ENCODE measurements at places on chromosomes 6 and 20. TPM values are rescaled to one million over a fixed set of nuclear protein-coding genes. Genes with fewer than 3 reads are reported as not detected.

GRCh38 chr6:63964366-63964765 lies 328.8 kb downstream of the PHF3 start:
- peaks cover 28% of the 10 kb centered on the region for H3K4me1 ChIP-seq
- DNase-seq: peak; percentile 20
- no peaks in the 10 kb centered on the region for H3K36me3 ChIP-seq
- no peaks in the 10 kb centered on the region for H3K27me3 ChIP-seq

DNA sequence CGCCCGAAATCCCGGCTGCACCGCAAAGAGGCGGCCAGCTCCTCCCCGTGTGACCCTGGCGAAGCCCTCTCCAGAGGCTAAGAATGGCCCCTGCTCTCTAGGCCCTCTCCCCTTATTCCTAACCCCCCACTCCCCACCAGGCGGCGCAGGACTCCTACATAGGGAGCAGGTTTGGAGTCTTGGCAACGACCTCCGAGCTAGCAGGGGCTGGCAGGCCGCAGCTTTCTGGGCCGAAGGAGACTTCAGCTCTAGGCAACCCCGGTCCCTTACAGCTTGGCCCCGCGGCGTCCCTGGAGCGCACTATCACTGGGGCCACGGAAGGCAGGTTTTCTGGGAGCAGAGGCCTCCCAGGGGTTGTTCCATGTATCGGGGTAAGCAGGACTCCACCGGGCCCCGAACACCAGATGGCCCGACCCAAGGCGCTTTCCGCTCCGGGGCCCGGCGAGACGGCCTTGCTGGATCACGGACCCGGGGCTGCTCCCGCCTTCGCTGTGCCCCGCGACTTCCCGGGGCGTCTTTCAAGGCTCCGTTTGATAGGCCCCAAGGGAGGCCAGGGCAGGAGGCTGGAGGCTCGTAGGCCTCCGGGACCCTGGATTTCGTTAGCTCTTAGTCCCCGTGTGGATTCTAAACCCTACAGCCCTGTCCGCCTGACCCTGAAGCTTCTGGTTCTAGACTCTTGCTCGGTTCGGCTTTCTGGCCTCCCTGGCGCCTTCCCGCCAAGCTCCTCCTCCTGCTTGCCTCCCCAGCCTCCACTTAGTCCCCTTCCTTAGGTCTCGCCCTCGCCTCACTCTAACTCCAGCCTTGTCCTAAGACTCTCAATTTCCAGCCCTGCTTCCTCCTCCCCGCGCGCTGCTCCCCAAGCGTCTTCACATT lies 1.9 kb downstream of the SLC32A1 start:
- peaks cover 23% of the 10 kb centered on the region for H3K4me1 ChIP-seq
- H3K27ac ChIP-seq: no peak overlapping the region
- peak; percentile 95 for DNase-seq

DNA sequence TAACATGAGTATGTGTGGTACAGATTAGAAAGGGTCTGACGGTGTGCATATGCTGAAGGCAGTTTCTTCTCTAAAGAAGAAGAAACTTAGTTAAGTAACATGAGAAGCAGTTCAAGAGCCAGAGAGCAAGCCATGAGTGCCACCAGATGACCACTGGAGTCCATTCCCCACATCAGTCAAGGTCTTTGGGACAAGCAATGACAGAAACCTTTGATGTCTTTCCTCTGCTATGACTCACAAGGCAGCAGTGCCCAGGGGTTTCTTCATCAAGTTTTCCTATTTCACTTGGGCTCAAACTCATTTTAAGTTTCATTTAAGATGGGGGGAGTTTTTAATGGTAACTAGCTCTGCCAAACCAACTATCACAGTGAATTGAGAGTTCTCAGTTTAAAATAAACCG lies 303.8 kb upstream of the TBX18 start:
- H3K4me3 ChIP-seq: no peak overlapping the region
- no peaks in the 10 kb centered on the region for H3K27me3 ChIP-seq
- no peaks in the 10 kb centered on the region for H3K36me3 ChIP-seq
- no peak for DNase-seq
- H3K27ac ChIP-seq: no peak overlapping the region

GRCh38 chr20:8223091-8223870 lies 91.2 kb downstream of the PLCB1 start:
- H3K27ac ChIP-seq: no peak overlapping the region
- H3K4me3 ChIP-seq: no peak overlapping the region
- no peak for DNase-seq
- H3K27me3 ChIP-seq: no peaks in the 10 kb centered on the region

DNA sequence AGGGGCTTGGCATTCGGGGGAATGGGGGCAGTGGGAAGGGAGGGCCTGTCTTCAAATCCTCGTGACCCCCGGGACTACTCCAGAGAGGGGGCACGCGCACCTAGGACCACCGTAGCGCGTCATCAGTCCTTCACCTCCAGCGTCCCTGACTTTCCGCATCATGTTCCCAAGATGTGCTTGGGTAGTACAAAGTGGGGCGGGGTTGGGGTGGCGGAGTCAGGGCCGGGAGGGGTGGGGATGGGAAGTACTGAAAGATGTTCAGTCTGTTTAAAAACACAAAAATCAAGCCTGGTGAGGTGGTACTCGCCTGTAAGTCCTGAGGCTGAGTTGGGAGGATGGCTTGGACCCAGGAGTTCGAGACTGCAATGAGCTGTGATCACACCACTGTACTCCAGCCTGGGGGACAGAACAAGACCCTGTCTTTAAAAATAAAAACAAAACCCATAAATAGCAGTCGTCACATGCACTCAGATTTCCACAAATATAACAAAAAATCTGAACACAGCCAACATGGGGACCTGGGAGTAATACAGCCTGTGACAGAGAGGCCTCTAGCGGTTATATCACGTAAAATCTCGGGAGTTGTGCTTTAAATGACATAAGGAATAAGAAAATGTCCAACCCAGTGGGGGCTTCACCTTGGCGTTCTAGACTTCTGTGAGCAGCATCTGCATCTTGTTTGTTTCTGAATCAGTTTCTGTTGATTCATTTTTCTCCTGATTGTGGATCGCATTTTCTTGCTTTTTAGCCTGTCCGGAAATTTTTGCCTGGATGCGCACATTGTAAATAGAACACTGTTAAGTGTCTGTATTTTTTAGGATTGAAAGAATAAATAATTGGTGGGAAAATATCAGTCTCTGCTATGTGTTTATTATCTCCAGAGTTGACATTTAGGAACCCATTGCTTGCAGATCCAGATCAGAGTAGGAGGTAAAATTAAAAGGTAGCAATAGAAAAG lies 698 bp upstream of the LRP11 start:
- H3K36me3 ChIP-seq: no peaks in the 10 kb centered on the region
- H3K4me3 ChIP-seq: peak overlapping the region; percentile 83
- no peaks in the 10 kb centered on the region for H3K4me1 ChIP-seq

DNA sequence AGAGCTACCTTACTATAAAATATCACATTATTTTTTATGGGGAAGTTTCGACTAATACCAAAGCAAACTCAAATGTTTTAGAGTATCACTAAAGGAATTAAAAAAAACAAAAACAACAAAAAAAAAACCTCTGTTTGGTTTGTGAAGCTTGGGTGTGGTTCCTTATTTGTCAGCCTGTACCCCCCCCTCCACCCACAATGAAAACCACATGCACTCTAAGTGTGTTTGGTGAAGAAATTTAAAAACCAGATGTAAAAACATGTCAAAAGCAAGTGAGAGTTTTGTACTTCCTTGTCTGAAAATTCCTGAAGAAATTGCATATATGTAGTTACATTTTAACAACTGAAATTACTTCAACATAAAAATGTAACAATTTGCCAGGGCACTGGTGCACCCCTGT lies 3.1 kb downstream of the STK38 start:
- H3K4me3 ChIP-seq: no peak overlapping the region
- no peaks in the 10 kb centered on the region for H3K36me3 ChIP-seq
- no peaks in the 10 kb centered on the region for H3K27me3 ChIP-seq
- DNase-seq: no peak

DNA sequence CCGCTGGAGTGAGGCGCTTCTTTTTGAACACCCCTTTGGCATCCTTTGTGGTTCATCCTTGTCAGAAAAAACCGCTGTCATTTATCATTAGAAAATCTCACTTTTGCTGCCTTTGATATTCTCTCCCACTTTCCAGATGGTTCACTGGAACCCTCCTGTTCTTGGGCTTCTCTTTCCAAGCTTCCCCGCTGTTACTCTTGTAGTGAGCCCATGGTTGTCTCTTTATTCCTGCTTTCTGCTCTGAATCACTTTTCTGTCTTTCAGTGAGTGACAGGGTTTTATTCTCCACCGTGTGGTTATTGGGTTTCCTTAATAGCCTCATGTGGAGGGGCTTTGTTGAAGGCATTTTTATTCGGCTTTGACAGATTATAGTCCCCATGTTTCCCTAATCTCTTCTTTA lies 117.0 kb downstream of the FARS2 start:
- H3K27ac ChIP-seq: peak overlapping the region; percentile 80
- peak overlapping the region; percentile 24 for H3K4me3 ChIP-seq
- H3K27me3 ChIP-seq: no peaks in the 10 kb centered on the region
- peaks cover 25% of the 10 kb centered on the region for H3K4me1 ChIP-seq
- no peaks in the 10 kb centered on the region for H3K36me3 ChIP-seq

The SNAP25 gene
- not detected for total RNA-seq

The SPATS1 gene
- total RNA-seq: 0.25 TPM

The BPI gene
- not detected for total RNA-seq

Measured in neural progenitor cell (in vitro differentiated cells).